NCI-H524 treated with DMSO at 0.1 percent for 48 hours (cell line): ENCODE measurements at places on chromosomes 1 and 21.

GRCh38 chr1:66271216-66271903 is 262.6 kb upstream of the SGIP1 start:
- DNase-seq, result no peak

- DNase-seq, result no peak
Observed at GRCh38 chr1:52752484-52752826, 26.2 kb downstream of the ZYG11B start.

GRCh38 chr1:81264976-81265375 is 535.8 kb upstream of the ADGRL2 start:
- no peak for DNase-seq

DNA sequence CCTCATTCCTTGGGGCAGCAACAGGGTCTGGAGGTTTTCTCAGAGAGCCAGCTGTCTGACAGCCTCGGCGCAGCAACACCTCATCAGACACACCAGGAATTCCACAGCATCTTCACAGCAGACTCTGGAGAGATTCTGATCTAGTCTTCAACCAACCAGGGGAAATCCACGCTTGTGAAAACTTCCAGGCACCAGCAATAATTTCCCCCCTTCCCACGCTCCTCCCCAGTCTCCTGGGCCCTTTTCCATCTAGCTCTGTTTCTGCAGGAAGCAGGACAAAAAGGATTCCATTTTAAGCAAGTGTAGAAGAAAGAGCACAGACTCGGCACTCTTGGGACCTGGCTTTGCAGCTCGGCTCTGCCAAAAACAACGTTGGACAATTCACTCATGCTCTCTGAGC is 44.3 kb upstream of the CAPZB start:
- DNase-seq, result no peak

DNA sequence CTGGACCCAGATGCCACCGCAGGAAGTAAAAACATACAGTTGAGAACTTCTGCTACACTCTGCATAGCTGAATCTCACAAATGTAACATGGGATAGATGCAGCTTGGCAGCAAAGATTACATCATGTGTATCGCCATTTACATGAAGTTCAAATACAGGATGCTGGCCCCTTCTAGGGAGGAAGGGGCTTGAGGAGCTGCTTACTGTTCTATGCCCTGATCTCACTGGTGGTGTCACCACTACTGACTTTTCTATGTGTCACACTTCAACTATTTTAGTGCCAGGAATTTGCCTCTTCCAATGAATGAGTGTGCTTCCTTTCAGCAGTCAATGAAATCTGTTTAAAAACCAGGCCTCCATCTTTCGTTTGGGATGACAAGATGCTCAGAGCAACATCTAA is 31.1 kb downstream of the MRAP start:
- DNase-seq, result no peak

DNA sequence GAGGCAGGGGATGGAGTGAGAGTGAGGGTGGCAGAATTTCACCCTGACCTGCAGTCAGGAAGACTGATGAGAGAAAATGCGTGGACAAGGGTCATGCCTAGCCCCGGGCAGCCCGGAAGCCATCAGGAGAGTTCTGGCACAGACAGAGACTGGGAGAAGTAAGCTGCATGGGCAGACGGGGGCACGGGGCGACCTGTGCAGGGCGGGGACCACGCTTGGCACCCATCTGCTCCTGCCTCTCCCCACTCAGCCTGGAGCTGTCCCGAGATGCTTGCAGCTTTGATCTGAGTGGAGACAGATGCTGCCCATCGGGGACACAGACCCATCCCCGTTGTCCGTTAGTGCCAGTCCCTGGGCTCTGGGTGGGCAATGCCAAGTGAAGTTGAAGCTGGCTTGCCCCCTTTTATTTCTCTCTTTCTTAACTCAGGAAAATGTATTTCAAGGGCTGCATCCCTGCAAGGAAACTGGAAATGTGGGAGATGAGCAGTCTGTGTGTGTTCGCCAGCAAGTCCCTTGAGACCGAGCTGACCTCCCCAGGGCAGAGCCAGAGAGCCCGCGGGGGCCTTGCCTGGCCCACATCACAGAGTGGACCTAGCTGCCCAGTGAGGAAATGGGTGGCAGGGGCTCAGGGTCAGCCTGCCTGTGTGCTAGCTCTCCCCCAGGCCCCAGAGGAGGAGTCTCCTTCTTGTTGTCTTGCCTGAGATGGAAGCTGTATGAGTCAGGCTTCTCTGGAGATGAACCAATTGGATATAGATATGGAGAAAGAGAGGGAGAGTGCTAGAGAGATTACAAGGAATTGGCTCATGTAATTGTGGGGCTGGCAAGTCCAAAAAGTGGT is 121.3 kb upstream of the C1orf174 start:
- no peak for DNase-seq

- DNase-seq, result no peak
Observed at GRCh38 chr1:29711582-29712283, 475.4 kb downstream of the PTPRU start.

DNA sequence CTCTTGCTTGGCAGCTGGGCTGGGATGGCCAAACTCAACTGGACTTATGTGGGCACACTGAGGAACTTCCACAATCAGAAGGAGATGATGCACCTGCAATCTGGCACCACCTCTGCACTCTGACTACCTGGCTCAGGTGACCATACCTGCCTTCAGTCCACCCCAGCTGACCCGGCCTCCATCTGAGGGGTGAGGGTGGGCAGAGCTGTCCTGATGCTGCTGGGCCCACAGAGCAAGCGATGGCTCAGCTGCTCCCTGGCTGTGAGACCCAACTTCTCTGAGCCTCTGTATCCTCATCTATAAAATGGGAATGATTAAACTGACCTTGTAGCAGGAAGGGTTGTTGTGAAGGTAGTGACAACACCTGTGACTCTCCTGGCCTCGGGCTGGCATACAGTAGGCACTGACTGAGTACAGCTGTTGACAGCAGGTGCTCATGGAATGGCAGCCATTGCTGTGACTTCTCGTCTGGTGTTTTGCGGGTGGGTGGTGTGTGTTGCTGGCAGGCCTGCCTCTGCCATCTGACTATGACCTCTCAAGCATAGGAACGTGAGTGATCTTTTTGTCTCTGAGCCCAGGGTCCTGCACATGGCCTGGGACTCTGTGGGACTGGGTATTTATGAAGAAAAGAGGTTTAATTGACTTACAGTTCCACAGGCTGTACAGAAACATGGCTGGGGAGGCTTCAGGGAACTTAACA is 438.5 kb downstream of the PTPRU start:
- no peak for DNase-seq

DNA sequence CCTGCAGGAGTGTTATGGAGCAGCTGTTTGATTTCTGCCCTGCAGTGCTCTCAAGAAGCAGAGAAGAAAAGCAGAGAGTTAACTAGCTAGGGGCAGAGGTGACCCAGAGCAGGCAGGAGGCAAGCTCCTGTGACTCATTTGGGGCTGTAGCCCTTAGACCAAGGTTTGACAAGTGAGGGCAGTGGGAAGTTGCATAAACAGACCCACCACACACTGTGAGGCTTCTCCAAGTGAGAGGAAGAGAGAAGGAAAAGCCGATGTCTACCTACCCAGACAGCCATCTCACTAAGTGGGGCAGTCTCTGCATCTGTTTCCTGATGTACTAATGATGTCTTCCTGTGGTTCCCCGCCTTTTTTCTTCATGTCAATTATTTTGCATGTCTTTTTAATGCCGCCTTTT is 159.9 kb upstream of the NR5A2 start:
- DNase-seq, result no peak

- no peak for DNase-seq
Observed at GRCh38 chr1:174397261-174397660, 50.5 kb upstream of the GPR52 start.

DNA sequence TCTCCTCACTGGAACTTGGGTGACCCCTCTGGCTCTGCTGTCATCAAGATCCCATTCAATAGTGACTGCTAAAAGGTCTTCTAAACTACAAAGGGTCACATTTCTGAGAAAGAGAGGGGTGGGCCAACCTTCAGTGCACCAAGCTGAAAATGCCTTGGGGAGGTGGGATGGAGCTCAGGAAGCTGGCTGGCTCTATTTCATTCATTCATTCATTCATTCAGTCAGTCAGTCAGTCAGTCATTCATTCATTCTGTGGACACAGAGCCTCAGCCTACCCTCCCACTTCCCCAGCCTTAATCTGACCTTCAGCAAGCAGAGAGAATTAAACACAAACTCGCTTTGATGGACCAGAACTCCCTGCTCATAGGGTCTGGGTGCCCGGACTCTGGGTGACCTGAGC is 11.7 kb downstream of the RUNX3 start:
- no peak for DNase-seq

DNA sequence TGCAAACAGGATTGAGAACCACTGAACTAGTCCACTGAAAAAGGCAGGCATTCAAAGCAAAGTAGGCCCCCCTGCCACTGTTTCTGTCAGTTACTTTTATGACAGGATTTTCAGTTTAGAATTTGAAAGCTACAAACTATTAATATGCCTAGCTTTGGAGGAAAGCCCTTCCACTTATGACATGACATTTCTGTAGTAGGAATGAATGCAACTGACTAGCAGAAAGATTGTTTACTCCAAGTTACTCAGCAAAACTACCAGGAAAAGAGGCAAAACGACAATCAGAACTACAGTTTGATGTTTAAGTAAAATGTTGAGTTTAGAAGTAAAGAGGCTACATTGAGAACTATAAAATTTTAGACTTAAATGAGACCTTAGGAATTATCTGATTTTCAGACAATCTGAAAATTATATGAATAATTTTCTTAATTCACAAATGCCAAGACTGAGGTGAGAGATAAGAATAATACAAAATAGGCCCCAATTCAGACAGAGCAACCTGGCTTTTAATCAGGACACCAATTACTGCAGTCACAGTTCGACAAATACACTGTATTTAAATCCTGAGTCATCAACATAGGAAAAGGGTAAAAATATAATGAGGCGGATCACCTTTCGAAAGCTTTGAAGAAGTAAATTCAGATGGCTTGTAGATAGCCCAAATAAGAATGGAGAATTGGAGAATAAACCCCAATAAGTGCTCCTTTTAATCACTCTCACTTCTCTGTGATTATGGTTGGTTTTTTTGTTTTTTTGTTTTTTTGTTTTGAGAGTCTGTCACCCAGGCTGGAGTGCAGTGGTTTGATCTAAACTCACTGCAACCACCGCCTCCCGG is 2.2 kb downstream of the PRKAB2 start:
- no peak for DNase-seq

DNA sequence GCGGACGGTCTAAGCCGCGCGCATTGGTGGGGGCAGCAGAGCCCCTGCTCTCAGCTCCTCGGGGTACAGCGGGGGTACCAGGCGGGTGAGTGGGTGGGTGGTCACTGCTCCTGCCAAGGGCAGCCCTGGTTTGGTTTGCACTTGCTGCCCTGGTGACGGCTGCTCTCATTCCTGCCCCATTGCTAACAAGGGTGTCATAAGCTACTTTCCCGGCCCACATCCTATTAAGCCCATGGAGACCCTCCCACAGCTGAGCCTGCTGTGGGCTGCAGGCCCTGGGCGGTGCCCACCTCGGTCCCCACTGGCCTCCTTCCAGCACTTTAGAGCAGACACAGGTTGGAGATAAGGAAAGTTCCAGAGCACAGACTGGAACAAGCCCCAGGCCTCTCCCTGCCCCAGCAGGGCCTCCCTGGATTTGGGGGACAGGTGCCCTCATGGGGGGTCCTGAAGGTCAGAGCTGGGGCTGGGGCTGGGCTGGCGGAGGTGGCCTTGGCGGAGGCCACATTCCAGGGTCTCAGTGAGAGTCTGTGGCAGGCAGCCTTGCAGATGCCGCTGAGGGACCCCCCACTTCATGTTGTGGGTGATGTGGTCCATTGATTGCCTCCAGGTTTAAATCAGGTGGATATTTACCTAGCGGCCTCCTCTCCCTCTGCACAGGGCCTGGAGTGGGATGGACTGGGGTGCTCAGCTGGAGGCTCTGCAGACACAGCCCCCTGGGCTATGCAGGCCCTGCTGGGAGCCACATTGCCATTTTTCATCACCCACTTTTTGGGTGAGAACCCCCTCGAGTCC is 27.0 kb downstream of the COL18A1 start:
- DNase-seq, result no peak

- no peak for DNase-seq
Observed at GRCh38 chr1:7470904-7471638, 300.0 kb upstream of the VAMP3 start.

DNA sequence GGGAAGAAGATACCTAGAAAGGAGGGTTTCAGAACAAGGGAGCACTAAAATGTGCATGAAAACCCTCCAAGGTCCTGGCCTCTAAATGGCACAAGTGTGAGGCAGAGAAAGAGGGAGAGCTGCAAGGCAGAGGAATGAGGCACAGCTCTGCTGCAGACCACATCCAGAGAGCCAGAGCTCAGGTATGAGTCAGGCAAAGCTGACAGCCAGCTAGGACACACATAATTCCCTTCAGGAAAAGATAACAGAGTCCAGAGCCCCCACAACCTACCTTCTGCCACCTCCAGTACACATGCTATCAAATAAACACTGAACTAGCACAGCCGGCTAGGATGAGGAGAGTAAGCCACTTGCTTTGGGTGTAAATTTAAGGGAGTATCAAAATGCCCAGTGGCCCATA is 62.2 kb downstream of the HSF2BP start:
- no peak for DNase-seq
